IgD-negative memory B cell (primary cell): ENCODE measurements at places on chromosomes 3 and 15. TPM values are rescaled to one million over a fixed set of nuclear protein-coding genes. Genes with fewer than 3 reads are reported as not detected.

MTFMT gene
- polyA plus RNA-seq = 15.8 TPM

TTC23 gene
- polyA plus RNA-seq = 0.99 TPM

BMF gene
- polyA plus RNA-seq = 5.8 TPM

NOX5 gene
- polyA plus RNA-seq = not detected

SCAANT1 gene
- not detected for polyA plus RNA-seq

CD86 gene
- polyA plus RNA-seq = 85.1 TPM
